ENCODE measurements at places on chromosomes 5 and 9.

- peaks cover 34% of the 10 kb centered on the region for H3K36me3 ChIP-seq
- no peak for DNase-seq
- H3K4me3 ChIP-seq: no peak overlapping the region
- no peaks in the 10 kb centered on the region for H3K4me1 ChIP-seq
Observed at GRCh38 chr9:137265496-137266161, 10.5 kb downstream of the NELFB start.

- no peaks in the 10 kb centered on the region for H3K4me1 ChIP-seq
- H3K27ac ChIP-seq: no peak overlapping the region
- H3K4me3 ChIP-seq: no peak overlapping the region
- H3K36me3 ChIP-seq: no peaks in the 10 kb centered on the region
- no peak for DNase-seq
- H3K27me3 ChIP-seq: no peaks in the 10 kb centered on the region
Observed at GRCh38 chr9:130914417-130915095, 17.9 kb upstream of the QRFP start.

- no peak overlapping the region for H3K27ac ChIP-seq
- H3K4me3 ChIP-seq: no peak overlapping the region
- H3K36me3 ChIP-seq: no peaks in the 10 kb centered on the region
- no peaks in the 10 kb centered on the region for H3K4me1 ChIP-seq
Observed at GRCh38 chr5:167614294-167615021, 677.0 kb upstream of the WWC1 start.

- no peak overlapping the region for H3K4me3 ChIP-seq
- no peaks in the 10 kb centered on the region for H3K27me3 ChIP-seq
Observed at GRCh38 chr5:19538607-19539006, 449.4 kb downstream of the CDH18 start.

DNA sequence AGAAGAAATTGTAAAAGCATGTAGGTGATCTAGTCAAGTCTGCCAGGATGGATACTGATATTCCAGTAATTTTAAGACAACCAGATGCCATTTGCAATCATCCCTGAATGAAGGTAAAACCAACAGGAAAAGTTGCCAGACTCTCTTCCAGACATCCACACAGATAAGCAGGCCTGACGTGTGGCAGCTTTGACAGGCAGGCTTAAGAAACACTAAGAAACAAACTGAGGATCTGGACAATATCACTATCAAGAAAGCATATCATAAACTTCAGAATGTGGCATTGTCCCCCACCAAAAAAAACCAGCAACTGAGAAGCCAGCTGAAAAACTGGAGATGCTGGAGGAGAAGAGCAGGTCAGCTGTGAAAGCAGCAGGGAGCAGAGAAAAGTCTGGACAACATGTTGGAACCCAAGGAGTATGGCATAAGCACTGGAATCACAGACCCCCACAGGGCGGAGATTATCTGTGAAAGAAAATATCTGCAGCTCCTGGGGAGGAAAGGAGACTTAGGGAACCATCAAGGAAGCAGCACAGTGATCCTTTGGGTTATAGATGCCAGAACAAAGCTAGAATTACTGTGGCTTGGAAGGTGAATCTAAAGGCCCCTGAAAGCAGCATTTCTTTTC lies 307.0 kb downstream of the CWC27 start:
- no peak for DNase-seq
- peaks cover 12% of the 10 kb centered on the region for H3K4me1 ChIP-seq
- peaks cover 15% of the 10 kb centered on the region for H3K27me3 ChIP-seq
- H3K27ac ChIP-seq: no peak overlapping the region

DNA sequence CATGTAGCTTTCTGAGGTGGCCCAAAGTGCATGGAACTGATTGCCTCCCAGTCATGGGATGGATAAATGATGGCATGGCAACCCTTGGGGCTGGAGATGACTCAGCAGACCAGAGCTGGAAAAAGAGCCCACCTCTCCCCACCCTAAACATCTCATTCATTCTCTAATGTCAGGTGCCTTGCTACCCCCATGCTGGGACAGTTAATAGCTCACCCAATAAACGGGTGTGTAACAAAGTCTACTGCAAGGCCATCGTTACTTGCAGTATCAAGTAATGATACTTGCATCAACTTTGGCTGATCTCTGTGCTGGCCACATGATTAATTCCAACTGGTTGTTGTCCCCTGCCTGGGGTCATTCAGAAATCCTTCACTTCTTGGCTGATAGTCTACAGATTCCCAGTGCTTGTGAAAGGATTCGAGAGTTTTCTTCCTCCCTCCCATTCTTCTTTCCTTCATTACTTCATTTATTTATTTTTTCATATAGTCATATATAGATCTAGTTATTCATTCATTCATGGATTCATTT lies 122.8 kb upstream of the TRIM32 start:
- no peak for DNase-seq
- no peaks in the 10 kb centered on the region for H3K27me3 ChIP-seq
- H3K36me3 ChIP-seq: no peaks in the 10 kb centered on the region
- no peak overlapping the region for H3K4me3 ChIP-seq
- no peaks in the 10 kb centered on the region for H3K4me1 ChIP-seq
- H3K27ac ChIP-seq: no peak overlapping the region

DNA sequence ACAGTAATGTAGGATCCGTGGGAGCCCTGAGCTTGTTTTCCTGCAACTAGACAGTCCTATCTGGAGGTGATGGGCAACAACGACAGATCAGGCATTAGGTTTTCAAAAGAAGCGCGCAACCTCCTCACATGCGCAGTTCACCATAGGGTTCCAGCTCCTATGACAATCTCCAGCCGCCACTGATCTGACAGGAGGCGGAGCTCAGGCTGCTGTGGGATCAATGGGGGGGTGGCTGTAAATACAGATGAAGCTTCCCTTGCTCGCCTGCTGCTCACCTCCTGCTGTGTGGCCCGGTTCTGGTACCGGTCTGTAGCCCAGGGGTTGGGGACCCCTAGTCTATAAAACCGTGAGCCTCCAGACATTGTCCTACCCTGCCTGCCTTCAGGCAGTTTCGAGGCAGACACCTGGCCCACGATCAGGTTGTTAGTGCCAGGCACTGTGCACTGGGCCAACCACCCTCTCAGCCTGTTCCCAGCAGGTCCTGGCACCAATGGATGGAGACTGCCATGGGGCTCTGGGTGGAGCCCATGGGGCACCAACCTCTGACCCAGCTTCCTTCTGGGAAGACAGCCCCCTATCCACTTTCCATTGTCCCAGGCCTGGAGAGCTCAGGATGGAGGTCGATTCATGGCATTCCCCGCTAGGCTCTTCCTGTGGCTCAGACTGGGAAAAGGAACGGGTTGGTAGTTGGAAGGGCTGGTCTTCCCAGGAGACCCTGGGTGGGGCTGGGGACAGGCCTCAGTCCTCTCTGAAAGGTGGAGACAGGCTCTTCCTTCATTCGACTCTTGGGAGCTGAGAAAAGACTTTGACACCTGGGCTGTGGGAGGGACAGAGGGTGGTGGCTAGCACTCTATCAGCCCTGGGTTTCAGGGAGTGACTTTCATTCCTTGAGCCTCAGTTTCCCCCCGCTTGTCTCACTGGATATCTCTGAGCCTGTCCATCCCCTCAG lies 1.7 kb downstream of the ENDOG start:
- peaks cover 31% of the 10 kb centered on the region for H3K36me3 ChIP-seq
- peaks cover 12% of the 10 kb centered on the region for H3K4me1 ChIP-seq
- H3K27ac ChIP-seq: no peak overlapping the region
- H3K4me3 ChIP-seq: peak overlapping the region; percentile 60
- no peak for DNase-seq

GRCh38 chr5:4551034-4551433 lies 589.1 kb upstream of the ADAMTS16 start:
- H3K4me1 ChIP-seq: no peaks in the 10 kb centered on the region
- no peaks in the 10 kb centered on the region for H3K36me3 ChIP-seq
- H3K4me3 ChIP-seq: no peak overlapping the region
- no peak for DNase-seq

DNA sequence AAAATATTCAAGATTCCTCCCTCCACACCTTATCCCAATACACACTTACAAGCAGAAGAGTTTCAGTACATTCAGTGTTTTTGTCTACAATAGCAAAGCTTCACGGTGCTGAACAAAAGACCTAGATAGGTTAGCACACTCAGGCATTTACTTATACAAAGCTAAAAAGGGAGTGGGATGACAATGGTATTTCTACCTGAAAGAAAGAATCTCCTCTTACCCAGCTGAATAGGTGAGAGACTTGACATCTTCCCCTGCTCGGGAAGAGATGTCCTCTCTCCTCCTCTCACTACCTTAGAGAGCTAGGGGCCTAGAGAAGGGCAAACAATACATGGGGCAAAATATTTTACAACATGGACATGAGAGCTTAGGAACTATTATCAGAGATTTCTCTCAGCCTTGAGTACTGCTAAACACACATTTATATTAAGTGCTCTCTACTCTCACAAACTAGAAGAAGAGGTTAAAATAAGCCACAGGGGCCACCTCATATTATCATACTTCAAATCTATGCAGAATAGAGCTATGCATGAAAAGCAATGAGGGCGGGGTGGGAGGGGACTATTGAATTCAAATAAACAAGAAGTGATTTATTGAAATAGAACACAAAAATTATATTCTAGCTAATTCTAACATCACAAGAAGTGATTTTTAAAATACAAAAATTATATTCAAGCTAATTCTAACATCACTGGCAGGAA lies 38.6 kb upstream of the RNF38 start:
- no peak overlapping the region for H3K4me3 ChIP-seq
- peaks cover 15% of the 10 kb centered on the region for H3K4me1 ChIP-seq
- H3K36me3 ChIP-seq: peaks cover 4% of the 10 kb centered on the region
- no peaks in the 10 kb centered on the region for H3K27me3 ChIP-seq

DNA sequence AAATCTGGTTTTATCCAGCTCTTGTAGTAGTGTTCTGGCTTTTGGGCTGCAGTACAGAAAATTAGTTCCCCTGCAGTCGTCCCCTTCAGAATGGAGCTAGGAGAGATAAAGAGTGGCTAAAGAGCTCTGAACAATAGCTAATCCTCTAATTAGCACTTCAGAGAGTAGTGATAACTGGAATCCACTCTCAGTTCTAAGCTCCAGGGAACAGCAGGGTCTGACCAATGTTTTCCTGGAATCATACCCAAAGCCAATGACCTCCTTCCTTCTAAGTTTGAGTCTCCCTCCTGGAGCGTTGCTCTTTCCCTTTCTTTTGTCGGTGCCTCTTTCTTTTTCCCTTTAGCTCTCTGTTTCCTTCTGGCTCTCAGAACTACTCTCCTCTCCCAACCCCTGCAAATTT lies 47.4 kb downstream of the MFAP3 start:
- peaks cover 9% of the 10 kb centered on the region for H3K4me1 ChIP-seq
- no peak for DNase-seq
- H3K4me3 ChIP-seq: no peak overlapping the region
- H3K27me3 ChIP-seq: peaks cover 10% of the 10 kb centered on the region
- H3K27ac ChIP-seq: no peak overlapping the region

DNA sequence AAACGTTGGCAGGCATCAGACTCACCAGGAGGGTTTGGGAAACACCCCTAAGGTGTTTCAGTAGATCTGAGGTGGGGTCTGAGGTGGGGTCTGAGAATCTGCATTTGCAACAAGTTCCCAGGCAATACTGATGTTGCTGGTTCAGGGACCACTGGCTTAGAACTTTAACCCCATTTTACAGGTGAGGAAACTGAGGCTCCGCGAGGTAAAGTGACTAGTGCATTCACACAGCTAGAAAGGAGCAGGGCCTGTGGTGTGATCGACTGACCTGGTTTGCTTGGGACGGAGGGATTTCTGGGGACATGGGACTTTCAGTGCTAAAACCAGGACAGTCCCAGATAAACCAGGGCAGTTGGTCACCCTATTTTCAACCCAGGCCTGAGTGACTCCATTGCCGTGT lies 81.4 kb upstream of the ZNF618 start:
- H3K4me3 ChIP-seq: no peak overlapping the region

DNA sequence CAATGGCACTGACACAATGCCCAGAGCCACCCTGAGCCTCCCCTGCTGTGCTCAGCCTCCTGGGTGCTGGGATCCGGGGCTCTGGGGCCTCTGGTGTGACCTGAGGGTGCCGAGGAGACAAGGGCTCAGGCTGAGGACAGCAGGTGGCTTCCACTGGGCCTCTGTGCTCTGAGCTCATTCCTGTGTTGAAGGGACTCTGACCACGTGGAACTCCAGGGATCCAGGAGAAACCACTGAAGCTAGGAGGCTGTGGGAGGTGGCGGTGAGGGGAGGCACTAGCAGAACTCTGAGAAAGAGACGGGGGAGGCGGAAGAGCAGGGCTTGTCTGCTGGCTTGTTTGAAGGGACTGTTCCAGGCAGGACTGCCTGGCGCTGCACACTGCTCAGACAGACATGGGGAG lies 318.7 kb upstream of the IRX1 start:
- H3K27me3 ChIP-seq: no peaks in the 10 kb centered on the region
- H3K4me3 ChIP-seq: no peak overlapping the region
- no peaks in the 10 kb centered on the region for H3K4me1 ChIP-seq
